Left cardiac atrium (tissue), 4 donors: ENCODE measurements at places on chromosomes 2 and 18. TPM values are rescaled to one million over a fixed set of nuclear protein-coding genes. Genes with fewer than 3 reads are reported as not detected.

GRCh38 chr18:54086046-54086802 is 138.2 kb downstream of the MBD2 start:
- DNase-seq: no peak

- DNase-seq: no peak
These were observed 97.6 kb upstream of the LMAN1 start for GRCh38 chr18:59456657-59457056.

GRCh38 chr2:223837287-223838061 is at the start of gene AP1S3:
TSS of gene AP1S3 (minus strand) at chr2:223837582. CDS start at chr2:223837450, 132 bp downstream.
- DNase-seq: peak; percentile 64

- DNase-seq: no peak
These were observed 122.8 kb downstream of the NRP2 start for GRCh38 chr2:205805136-205805535.

DNA sequence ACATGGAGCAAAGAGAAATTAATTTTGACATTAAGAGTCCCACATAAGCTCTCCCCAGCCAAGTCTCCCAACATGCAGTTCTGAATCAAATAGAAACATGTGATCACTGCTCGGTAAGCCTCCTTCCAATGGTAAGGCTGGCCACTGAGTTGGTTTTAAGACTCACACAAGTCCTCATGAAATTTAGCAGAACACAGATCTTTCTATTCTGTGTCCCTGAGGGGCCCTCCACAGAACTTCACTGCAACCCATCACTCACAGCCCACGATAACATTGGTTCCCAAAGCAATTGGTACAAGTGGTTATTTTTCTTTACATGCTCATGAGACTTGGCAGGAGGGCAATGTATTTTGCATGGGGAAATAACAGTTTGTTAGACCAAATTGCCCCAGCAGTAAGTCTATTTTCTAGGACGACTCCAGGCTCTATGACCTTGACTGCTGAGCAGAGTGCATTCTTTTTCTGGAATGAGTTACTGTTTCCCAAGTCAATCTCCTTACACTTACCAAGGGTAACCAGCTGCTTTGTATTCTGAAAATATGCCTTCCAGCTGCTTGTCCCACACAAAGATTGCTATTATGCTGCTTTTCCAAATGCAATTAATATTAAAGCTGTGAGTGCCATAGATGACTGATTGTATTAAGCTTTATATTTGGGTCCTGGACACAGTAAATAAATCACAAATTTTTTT is 142.3 kb upstream of the TANK start:
- no peak for DNase-seq

DNA sequence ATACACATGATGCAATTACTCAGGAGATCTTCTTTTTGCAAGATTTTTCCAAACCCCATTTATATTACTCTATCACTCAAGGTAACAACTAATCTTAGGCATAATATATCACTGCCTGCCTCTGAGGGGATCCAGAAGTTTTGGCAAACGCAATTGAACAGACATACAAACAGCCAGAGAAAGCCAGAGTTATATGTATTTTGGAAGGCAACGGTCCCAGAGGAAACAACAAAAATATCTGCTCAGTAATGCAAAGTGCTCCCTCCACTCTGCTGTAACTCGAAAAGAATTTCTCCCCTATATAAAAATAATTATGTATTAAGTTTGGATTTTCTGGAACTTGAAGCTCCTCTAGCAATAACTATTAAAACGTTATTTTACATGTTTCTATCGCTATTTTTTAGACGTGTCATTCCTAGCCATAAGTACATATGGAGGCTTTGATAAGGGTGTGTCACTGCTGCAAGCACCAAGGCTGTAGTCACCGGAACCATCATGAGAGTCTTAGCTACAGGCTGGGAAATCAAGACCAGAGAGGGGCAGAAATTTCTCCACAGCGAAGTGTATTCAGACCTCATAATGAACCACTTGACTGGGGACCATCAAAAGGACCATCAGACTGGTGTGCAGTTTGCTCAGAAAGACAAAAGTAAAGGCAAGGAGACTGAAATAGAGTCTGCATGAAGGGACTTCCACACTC is 3.7 kb upstream of the GKN1 start:
- no peak for DNase-seq

- DNase-seq: no peak
These were observed 19.4 kb upstream of the PRLH start for GRCh38 chr2:237546876-237547395.

DNA sequence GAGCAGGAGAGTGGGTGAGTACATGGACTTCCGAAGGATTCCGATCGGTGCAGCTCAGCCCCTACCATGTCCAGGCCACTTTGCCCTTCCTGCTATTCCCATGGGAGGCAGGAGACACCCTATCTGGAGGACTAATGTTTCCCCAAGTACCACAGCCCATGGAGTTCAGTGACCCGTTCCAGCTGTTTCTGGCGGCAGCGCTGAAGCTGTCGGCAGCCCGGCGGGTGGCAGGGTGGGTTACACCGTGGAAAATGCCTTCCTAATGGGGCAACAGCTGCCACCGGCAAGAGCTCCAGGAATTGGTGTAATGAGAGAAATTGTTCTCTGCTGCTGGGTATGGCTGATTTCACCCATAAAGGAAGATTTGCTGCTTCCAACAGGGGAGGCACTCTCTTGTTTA is 98.3 kb downstream of the MYCN start:
- no peak for DNase-seq

DNA sequence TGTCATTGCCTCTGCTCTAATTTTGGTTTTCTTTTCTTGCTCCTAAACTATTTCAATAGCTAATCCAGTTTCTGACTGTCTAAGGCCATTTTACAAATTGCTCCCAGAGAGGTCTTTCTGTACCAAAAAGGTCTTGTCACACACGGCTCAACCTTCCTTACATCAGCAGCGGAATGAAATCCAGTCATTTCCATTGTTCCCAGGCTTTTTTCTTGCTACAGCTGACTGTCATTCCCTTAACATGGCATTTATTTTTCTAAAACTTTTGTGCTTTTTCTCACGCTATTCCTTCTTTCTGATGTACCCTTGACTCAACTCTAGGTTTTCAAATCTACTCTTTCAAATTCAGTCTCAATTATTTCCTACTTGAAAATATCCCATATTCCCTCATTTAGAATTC is 24.3 kb downstream of the FAM171B start:
- DNase-seq: no peak

The ANKRD39 gene
- total RNA-seq: 12.4 TPM

GRCh38 chr2:85539361-85540132 is 579 bp downstream of the MAT2A start:
- peak; percentile 82 for DNase-seq

GRCh38 chr18:30406728-30407127 is 635.8 kb downstream of the DSC3 start:
- DNase-seq: no peak

DNA sequence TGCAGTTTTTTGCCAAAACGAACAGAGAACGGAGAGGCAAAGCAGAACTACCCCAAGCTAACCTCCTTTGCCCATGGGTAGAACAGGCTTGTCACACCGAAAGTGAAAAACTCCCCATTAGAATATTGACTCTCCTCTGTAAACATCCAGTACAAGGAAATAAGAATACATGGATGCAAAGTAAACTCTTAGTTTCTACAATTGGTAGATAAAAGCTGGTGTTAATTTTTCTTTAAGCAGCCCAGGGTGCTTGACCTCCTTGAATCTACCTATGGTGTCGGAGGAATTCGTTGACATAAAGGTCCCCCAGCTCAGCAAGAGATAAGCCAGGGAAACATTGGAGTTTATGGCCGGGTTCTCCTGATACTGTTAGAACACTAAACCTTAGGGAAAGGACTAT is 48.4 kb upstream of the DSG1 start:
- DNase-seq: no peak

The MPP4 gene
- not detected for total RNA-seq

The CRYGC gene
- total RNA-seq: not detected

DNA sequence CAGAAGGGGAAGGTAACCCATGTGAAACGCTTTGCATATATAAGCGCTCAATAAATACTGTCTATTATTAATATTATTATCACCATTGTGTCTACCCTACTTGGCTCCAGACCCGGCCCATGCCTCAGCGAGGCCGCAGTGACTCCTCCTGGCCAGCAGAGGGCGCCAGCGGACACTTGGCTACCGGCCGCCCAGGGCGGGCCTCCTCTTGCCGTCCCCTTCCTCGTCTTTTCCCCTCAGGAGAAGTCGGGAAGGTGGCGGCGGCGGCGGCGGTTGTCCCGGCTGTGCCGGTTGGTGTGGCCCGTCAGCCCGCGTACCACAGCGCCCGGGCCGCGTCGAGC is at the start of gene AGFG1:
TSS of gene AGFG1 (plus strand) at position 233 of the 341 bp plus-strand sequence. CDS start 266 bp downstream, outside the sequence.
- DNase-seq: peak; percentile 83

The SP3 gene
- 49.0 TPM for total RNA-seq

The SLC5A7 gene
- not detected for total RNA-seq

GRCh38 chr2:239114119-239114581 is 266.3 kb downstream of the TWIST2 start:
- DNase-seq: no peak

The CCL20 gene
- not detected for total RNA-seq

GRCh38 chr2:204260162-204260877 is 285.0 kb upstream of the PARD3B start:
- DNase-seq: peak; percentile 71

GRCh38 chr2:72326759-72327158 is 179.1 kb upstream of the CYP26B1 start:
- no peak for DNase-seq

DNA sequence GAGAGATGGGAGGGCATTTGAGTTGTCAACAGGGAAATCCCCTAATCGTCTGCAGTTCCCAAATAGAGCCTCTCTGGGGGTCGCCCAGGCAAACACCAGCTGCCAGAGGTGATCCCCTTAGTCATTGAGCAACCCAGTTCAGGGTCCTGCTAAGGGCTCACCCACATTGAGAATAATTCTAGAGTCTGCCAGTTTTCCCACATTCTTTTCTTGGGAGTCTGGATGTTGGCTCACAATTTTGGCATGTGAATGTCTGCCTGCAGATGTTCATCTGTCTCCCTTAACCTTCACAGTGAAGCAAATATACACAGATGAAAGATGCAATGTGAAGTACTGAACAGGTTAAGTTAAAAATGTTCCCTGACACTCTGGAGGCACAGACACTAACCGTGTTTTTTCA is 11.4 kb upstream of the SMIM21 start:
- no peak for DNase-seq

The NT5C1B gene
- not detected for total RNA-seq

The COBLL1 gene
- total RNA-seq: 13.9 TPM

DNA sequence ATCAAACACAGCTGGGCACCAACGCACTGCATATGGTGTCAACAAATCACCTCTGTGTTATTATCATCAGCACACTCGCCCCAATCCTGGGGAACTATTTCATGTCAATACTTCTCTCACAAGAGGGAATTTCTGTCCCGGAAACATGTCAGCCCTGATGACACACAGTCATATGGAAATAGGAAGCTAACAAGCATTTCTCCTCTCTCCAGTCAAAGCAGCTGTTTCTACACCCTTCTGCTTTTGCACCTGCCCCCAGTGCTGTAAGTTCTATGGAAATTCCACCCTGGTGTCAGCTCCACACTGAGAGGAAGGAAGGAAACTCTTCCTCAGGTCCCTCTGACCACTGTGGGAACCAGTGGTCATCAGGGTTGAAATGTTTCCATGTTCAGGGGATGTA is 447.6 kb upstream of the ID2 start:
- no peak for DNase-seq

- DNase-seq: no peak
These were observed 4.5 kb upstream of the RMDN2 start for GRCh38 chr2:37920570-37920969.

- DNase-seq: no peak
These were observed 259.3 kb downstream of the AGPS start for GRCh38 chr2:177651833-177652232.

- DNase-seq: no peak
These were observed 48.3 kb downstream of the WDFY1 start for GRCh38 chr2:223896833-223897311.

GRCh38 chr2:8496079-8496478 is 185.8 kb upstream of the ID2 start:
- no peak for DNase-seq

DNA sequence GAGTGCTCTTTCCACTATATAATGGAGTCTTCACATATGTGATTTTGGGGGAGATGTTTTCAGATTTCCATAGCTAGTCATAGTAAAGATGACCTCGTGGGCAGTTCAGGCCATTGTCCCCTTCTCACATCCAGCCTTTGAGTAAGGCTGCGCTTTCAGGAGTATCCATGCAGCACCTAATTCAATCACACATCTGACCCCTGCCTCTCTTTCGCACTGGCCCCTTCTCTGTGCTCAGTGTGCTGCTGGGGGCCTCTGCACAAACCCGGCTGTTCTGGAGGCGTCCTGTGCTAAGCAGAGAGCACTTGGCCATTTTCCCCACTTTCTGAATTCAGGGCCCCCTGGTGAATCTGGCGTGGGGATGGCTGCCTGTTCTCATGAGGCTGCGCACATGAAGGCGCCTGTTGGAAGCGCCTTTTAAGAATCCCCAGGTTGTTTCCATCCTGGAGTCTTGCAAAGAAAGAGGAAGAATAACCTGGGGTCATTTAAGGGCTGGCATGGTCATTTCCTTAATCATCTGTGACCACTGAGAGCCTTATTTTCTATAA is 96.0 kb upstream of the ALPP start:
- no peak for DNase-seq

- no peak for DNase-seq
These were observed 1.2 kb downstream of the VPS54 start for GRCh38 chr2:64017811-64018700.

GRCh38 chr2:31271851-31272267 is 37.9 kb downstream of the EHD3 start:
- DNase-seq: no peak

- DNase-seq: no peak
These were observed 96.6 kb downstream of the PIEZO2 start for GRCh38 chr18:11052800-11053199.

The MROH2A gene
- not detected for total RNA-seq

The PPP1R1C gene
- 5.5 TPM for total RNA-seq

DNA sequence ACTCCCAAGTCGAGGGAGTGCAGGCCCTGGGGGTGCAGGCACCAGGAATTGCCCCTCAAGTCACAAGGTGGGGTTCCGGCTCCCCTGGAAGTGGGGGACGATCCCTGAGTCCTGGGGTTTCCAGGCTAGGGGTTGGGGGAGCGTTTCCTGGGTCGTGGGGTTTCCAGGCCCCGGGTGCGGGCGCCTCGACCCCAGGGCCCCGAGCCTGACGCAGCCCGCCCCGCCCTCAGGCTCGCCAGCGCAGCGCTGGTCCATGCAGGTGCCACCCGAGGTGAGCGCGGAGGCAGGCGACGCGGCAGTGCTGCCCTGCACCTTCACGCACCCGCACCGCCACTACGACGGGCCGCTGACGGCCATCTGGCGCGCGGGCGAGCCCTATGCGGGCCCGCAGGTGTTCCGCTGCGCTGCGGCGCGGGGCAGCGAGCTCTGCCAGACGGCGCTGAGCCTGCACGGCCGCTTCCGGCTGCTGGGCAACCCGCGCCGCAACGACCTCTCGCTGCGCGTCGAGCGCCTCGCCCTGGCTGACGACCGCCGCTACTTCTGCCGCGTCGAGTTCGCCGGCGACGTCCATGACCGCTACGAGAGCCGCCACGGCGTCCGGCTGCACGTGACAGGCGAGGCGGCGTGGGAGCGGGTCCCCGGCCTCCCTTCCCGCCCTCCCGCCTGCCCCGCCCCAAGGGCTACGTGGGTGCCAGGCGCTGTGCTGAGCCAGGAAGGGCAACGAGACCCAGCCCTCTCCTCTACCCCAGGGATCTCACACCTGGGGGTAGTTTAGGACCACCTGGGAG is 12.0 kb downstream of the SIGLEC15 start:
- DNase-seq: peak; percentile 60

The GNLY gene
- total RNA-seq: 0.52 TPM

GRCh38 chr18:21680161-21680560 is 24.4 kb downstream of the ABHD3 start:
- no peak for DNase-seq
